ENCODE measurements at places on chromosomes 3 and 15. TPM values are rescaled to one million over a fixed set of nuclear protein-coding genes. Genes with fewer than 3 reads are reported as not detected.

GRCh38 chr3:50194128-50194902 is 2.9 kb downstream of the GNAT1 start:
- peak; percentile 84 for DNase-seq

DNA sequence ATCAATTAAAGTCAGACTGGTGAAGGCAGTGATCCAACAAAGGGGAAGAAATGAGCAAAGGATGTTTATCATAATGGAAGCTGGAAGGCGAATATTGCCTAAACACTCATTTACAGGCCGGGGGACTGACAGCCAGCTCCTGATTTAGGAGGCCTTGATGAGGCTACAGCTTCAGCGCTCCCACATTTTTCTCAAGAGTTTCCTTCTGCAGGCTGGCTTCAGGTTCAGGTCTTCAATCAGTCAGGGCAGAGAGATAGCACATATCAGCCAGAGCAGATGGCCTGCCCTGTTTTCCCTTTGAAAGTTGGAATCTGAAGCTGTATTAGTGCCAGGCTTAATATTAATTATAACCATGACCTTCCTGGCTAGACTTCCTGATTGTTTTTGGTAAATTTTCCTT is 218.9 kb downstream of the SV2B start:
- no peak for DNase-seq

GRCh38 chr3:160765211-160765610 is 9.2 kb downstream of the PPM1L start:
- DNase-seq, result no peak

- no peak for DNase-seq
These were observed 3.8 kb downstream of the EIF2AK4 start for GRCh38 chr15:39937696-39938095.

DNA sequence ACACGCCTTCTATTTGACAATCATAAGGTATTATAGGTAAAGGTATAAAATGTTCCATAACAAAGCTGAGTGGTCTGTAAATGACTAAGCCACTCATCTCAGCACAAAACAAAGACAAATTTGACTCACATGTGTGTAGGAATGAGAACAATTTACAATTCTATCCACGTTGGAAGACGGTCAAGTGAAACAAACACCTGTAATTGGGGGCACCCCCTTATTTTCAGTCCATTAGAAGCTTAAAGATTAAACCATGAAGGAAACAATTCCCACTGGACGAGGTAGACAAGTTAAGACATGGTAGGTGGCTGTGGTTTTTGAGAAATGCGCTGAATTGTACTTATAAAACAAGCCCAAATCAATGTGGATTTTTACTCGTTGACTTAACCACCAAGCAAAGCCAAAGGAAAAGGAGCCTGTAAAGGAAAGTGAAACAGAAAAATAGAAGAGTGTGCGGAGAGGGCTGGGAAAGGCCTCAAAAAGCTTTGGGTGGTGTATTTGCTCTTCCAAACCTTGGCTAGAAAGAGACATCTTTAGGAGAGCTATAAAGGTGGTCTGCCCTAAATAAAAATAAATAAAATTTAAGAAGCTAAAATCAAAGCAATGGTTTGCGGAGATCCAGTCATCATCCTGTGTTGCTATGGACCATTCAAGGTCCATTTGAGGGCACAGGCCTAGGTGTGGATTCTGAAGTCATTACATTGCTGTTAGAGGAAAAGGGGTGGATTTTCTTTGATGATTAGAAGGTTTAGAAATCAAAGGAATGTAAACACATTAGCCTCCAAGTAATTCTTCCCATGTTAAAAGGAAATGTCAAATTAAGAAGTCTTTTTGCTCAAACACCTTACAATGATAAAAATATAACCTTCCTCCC is 135.0 kb downstream of the TFG start:
- DNase-seq, result no peak

The MYRIP gene
- 8.4 TPM for total RNA-seq

DNA sequence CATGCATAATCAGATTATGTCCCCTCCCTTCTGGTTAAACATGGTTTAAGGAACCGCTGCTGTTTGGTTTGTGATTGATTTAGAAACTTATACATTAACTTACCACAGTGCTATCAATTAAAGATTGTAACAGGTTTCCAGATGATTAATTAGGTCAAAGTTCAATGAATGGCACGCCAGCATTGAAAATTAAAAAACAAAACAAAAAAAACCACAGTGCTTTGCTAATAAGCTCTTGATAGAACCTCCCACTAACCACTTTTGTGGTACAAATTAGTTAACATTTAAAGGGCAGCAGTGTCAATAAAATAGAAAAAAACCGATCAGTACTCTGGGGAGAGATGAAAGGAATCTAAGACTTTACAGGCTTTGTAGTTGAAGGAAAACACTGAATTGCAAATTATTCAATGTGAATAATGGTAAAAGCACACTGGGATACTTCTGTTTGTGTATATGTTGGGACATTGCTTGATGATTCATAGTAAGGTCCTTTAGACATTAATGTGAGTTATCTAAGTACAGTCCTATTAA is 7.6 kb upstream of the C3orf38 start:
- no peak for DNase-seq

GRCh38 chr3:136074546-136075170 is 109.1 kb downstream of the PPP2R3A start:
- no peak for DNase-seq

- no peak for DNase-seq
These were observed 26.9 kb upstream of the EPHB1 start for GRCh38 chr3:134768116-134768515.

GRCh38 chr3:10420745-10421475 is 84.5 kb downstream of the ATP2B2 start:
- DNase-seq, result no peak

The ERICH6 gene
- 0.49 TPM for total RNA-seq

Data from sciatic nerve (tissue), 2 donors.